ENCODE measurements at places on chromosomes 3 and 15.

DNA sequence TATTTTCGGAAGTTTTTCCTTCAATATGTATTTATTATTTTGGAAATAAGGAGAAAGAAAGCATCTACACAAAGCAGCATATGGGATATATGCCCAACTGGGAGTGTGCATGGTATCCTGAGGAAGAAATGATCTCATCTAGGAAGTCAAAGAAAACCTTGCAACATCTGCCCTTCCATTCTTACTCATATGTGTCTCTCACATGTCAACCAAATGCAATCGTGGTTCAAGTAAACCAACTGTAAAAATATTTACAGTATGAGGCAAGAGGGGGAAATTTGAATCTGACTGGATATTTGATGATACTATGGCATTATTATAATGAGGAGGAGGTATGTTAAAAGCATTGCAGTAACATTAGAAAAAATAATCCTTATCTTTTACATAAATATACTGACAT is 3.2 kb upstream of the SCG3 start:
- DNase-seq: no peak

- DNase-seq: no peak
These were observed 53.7 kb downstream of the NMD3 start for GRCh38 chr3:161274691-161275298.

- no peak for DNase-seq
These were observed 124.4 kb upstream of the FOXB1 start for GRCh38 chr15:59879506-59880265.

DNA sequence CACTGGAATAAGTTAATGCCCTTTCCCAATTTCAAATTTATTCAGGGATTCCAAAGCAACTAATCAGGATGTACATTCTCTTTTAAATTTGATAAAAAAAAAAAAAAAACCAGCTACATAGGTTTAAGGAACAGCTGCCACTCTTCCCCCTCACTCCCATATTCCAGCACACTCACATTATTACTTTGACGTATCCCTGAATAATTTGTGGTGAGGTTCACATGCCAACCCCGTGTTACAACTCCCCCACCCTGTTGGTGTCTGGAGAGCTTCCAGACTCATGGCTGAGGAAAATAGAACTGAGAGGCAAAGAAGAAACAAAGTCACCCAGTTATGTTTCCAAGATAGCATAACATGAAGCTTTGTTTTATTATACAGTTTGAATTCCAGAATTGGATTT is 300.5 kb upstream of the MME start:
- no peak for DNase-seq

- no peak for DNase-seq
These were observed 53.9 kb downstream of the QTRT2 start for GRCh38 chr3:114110439-114110838.

DNA sequence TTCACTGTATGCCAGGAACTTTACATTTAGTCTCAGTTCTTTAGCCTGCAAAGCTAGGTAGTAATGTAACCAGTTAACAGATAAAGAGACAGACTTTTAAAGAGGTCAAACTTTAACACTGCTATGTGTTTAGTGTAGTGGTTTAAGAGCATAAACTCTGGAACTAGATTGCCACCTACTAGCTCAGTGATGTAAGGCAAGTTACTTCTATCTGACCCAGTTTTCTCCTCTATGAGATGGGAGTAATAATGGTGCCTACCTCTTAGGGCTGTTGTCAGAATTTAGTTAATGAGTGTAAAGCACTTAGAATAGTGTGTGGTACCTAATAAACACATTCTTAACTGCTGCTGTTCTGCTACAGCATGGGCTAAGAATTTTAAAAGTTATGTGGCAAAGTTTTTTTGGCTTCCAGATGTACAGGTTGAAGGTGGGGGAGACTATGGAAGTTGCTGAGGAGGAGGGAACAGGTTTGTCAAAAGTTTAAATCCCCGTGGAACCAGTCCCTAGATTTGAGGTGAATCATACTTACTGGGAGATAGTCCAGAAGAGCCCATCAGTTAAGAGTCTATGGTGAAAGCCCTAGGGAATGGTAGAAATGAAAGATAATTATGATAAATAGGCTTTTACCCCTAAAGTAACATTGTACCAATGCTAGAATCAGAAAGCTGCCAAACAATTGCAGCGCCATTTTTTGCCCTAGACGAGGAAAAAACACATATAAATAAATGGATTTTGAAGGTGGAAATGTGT is 13.9 kb downstream of the TSC22D2 start:
- no peak for DNase-seq

GRCh38 chr15:31806106-31806505 is 224.2 kb upstream of the CHRNA7 start:
- no peak for DNase-seq

DNA sequence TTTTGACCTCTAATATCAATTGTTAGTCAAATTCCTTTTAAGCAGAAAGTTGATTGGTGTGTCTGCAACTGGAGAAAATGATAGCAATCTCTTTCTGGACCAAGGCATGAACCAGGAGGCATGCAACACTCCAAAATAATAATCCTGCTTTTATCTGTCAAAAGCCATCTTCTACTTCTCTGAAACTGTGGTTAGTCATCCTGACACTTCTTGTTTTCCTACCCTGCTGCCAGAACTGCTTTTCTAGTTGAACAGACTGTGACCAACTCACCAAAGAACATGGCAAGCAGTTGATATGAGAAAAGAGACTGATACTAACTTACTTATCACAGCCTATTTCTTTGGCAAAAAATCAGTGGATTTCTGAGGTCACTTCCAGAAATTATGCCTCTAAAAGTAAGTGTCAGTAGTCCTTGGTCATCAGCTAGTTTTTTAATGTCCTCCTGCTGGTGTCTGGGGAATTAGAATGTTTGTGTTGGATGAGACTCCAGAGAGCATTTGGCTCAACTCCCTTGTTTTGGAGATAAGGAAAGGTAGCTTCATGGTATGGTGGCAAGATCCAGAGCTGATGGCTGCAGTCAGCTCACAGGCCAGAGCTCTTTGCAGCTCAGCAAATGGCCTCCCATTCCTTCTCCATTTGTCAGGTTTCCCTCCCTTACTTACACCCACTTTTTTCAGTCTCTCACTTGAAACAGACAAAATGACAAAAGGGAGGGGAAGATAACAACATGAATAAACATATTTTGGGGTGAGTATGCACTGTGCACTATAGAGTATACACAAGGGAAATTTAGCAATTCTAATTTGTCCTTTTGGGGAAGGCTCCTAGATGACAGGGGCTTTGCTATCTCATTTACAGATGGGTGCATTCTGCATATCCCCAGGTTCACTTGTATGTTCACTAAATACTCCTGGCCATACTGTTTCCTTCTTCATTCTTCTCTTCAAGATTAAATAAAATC is 7.0 kb downstream of the CRYGS start:
- no peak for DNase-seq

DNA sequence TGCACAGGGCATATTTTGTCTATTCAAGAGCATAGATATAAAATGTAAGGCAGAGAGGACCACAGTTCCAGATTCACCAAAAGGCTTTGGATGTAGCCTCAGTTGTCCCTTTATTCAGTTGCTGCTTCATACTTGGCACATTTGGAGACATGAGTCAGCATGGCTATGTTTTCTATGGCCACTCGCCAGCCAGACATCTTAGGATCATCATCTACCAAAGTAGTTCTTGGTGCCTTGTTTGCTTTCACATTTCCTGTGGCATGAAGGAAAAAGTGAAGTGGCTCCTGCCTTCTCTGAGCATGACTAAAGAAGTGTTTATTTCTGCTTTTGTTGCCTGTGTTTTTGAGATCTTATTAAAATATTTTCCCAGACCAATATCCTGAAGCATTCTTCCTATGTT is 7.2 kb downstream of the SUSD5 start:
- peak; percentile 60 for DNase-seq
